ENCODE measurements at places on chromosomes 1 and 21.

GRCh38 chr1:24374891-24375786, 38.4 kb downstream of the STPG1 start:
- H3K36me3 ChIP-seq: no peaks in the 10 kb centered on the region
- H3K27me3 ChIP-seq: no peaks in the 10 kb centered on the region
- no peaks in the 10 kb centered on the region for H3K4me1 ChIP-seq
- no peak overlapping the region for H3K27ac ChIP-seq
- H3K4me3 ChIP-seq: no peak overlapping the region
- no peak for DNase-seq

- H3K4me1 ChIP-seq: no peaks in the 10 kb centered on the region
- H3K27me3 ChIP-seq: no peaks in the 10 kb centered on the region
- no peaks in the 10 kb centered on the region for H3K36me3 ChIP-seq
- DNase-seq: no peak
- no peak overlapping the region for H3K4me3 ChIP-seq
Measured at GRCh38 chr1:182598296-182598695, 5.9 kb downstream of the RGS16 start.

GRCh38 chr1:48659801-48660200, 116.9 kb downstream of the BEND5 start:
- H3K4me3 ChIP-seq: no peak overlapping the region
- H3K36me3 ChIP-seq: no peaks in the 10 kb centered on the region
- no peak overlapping the region for H3K27ac ChIP-seq
- H3K27me3 ChIP-seq: no peaks in the 10 kb centered on the region

DNA sequence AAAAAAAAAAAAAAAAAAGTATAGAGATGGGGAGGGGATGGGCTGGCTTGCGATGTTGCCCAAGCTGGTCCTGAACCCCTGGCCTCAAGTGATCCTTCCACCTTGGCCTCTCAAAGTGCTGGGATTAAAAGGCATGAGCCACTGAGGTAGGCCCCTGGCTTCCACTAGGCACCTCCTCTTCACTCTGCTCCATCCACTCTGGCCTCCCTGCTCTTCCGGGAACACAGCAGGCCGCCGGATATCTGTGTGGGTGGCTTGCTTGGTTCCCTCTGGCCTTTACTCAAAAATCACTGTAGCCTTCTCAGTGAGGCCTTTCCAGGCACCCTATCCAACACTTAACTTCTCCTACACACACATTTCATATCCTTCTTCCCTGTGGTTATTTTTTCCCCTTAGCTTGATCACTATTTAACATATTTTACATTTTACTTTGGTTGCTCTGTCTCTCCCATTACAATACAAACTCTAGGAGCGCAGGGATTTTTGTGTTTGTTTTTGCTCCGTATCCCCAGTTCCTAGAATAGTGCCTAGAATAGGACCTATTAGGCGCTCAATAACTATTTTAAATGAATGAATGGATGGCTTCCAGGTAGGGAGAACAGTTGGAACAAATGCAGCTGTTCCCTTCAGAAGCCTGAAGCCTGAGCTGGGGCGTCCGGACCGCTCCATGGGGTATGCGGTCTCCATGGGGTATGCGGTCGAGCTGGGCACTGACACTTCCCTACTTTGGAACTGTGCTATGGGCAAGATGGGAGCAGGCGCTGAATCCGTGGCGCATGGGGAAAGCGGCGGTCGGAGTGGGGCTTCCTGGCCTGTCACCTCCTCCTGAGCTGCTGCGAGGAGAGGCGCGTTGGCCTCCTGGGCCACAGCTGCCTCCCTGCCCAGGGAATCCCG, 46.7 kb downstream of the H3-3A start:
- H3K4me1 ChIP-seq: no peaks in the 10 kb centered on the region
- no peaks in the 10 kb centered on the region for H3K36me3 ChIP-seq
- H3K27me3 ChIP-seq: no peaks in the 10 kb centered on the region
- peak; percentile 56 for DNase-seq
- peak overlapping the region; percentile 86 for H3K4me3 ChIP-seq
- peak overlapping the region; percentile 97 for H3K27ac ChIP-seq
